ENCODE measurements at places on chromosomes 13 and 19. TPM values are rescaled to one million over a fixed set of nuclear protein-coding genes. Genes with fewer than 3 reads are reported as not detected.

The CBY2 gene
- 0.14 TPM for total RNA-seq

The ATP4B gene
- not detected for total RNA-seq

The SELENOV gene
- 0.05 TPM for total RNA-seq

The FPR1 gene
- 0.16 TPM for total RNA-seq

The SUGP1 gene
- total RNA-seq: 26.0 TPM

The WDR18 gene
- 57.3 TPM for total RNA-seq

The APOC1 gene
- 94.0 TPM for total RNA-seq

The CCDC124 gene
- 110 TPM for total RNA-seq

The SPRED3 gene
- total RNA-seq: 3.2 TPM

The CCDC194 gene
- total RNA-seq: not detected

The IGFLR1 gene
- 9.6 TPM for total RNA-seq

The SARS2 gene
- 52.1 TPM for total RNA-seq

The CLEC4M gene
- total RNA-seq: not detected

The MATK gene
- total RNA-seq: 1.3 TPM

The KLK11 gene
- 0.12 TPM for total RNA-seq

The OBI1 gene
- 8.9 TPM for total RNA-seq

The HSD17B14 gene
- 12.5 TPM for total RNA-seq

The ZNF418 gene
- 1.1 TPM for total RNA-seq

The RFPL4A gene
- 0.77 TPM for total RNA-seq

The FAM216B gene
- total RNA-seq: not detected

The DIAPH3 gene
- 6.7 TPM for total RNA-seq

Measured in A549 treated with dexamethasone at 1 μM for 4 hours (cell line).